ENCODE measurements at places on chromosomes 1 and 21.

DNA sequence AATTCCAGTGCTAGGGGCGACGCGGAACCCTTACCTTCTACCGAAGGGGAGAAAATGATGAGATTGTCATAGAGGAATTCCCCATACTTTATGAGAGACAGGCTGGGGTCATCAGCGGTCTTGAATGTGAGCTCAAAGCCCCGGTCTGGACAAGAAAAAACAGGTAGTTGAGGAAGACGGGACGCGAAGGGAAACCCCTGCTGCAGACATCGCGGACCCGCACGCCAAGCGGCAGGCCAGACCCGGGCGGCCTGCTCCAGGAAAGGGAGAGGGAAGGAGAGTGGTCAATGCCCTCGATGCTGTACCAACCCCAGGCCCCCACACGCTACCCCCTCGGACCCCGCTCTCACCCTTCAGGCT, 342 bp downstream of the DDOST start:
- DNase-seq: peak; percentile 21

- DNase-seq: no peak
These were observed 235.4 kb upstream of the LYPLAL1 start for GRCh38 chr1:218938259-218938658.

DNA sequence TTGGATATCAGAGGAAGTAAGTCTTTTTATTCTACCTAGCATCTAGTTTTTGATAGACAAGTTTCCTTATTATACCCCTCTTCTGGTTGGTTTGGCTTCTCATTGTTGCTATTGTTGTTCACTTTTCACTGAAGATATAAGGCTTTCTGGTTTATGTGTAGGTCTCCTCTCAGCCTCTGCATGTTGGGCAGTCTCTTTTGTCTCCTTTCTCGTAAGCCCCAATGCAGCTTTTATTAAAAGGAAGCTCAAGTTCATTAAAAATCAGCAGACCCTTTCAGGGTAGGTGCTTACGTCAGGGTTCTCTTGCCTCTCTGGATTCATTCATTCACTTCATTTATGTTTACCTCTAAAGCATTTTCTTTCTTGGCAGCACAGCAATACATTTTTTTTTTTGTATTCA, 4.8 kb upstream of the DHX9 start:
- DNase-seq: no peak

GRCh38 chr1:18922319-18922726, 20.0 kb upstream of the ALDH4A1 start:
- no peak for DNase-seq

DNA sequence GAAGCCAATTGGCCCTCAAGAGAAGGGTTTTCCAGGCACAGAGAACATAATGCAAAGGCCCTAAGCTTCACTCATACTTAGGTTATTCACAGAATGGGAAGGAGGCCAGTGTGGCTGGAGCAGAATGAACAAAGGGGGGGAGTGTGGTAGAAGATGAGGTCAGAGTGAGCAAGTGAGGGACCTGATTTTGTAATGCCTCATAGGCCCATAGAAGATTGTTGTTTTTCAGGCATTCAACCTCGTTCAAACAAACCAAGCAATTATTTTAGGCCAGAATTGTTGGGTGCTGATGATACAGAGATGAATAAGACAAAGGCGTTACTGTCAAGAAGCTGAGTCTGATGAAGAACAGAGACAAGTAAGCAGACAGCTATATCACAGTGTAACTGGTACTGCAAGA, 54.5 kb upstream of the RAP1A start:
- no peak for DNase-seq
